ENCODE measurements at places on chromosomes 5 and 9.
A peak's percentile ranks its signal among the peaks of the same experiment; 100 is the strongest.

DNA sequence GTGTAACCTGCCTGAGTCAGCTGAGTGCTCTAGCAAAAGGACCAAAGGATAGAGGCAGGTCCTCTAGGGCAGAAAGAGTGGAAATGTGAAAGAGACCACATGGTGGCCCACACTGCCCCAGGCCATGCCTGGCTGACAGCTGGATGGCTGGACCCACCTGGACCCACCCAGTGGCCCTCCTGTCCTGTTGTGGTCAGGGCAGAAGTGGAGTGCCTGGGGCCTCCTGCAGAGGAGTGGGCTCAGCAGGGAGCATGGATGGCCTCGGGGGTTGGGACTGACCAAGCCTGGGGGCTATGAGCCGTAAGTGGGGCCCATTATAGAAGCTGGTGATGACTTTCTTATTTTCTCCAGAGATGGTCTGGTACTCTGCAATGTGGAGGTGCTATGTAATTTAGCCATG is 55.7 kb upstream of the FAM120AOS start:
- DNase-seq, result no peak

- DNase-seq, result no peak
Measured at GRCh38 chr9:683509-684021, 157.9 kb upstream of the DMRT1 start.

- DNase-seq, result no peak
Measured at GRCh38 chr5:138966236-138966985, 91.3 kb upstream of the LRRTM2 start.

- DNase-seq, result no peak
Measured at GRCh38 chr9:129867136-129868022, 32.1 kb downstream of the USP20 start.

DNA sequence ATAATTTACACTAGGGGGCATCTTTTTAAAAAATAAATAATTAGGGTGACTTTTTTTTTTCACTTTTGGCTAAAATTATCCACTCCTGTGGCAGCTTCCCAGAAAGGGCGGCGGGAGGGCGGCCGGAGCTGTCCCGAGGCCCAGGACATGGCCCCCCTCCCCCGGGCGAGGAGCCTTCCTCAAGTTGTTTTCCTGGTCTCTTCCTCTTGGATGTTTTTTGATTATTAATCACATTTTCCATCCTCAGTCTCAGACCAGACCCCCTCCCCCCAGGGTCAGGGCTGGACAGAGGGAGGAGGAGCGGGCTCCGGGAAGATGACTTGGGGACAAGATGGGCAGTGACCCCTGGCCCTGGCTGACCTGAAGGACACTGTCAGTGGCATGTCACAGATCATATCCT is 4.7 kb upstream of the CNTFR start:
- no peak for DNase-seq

DNA sequence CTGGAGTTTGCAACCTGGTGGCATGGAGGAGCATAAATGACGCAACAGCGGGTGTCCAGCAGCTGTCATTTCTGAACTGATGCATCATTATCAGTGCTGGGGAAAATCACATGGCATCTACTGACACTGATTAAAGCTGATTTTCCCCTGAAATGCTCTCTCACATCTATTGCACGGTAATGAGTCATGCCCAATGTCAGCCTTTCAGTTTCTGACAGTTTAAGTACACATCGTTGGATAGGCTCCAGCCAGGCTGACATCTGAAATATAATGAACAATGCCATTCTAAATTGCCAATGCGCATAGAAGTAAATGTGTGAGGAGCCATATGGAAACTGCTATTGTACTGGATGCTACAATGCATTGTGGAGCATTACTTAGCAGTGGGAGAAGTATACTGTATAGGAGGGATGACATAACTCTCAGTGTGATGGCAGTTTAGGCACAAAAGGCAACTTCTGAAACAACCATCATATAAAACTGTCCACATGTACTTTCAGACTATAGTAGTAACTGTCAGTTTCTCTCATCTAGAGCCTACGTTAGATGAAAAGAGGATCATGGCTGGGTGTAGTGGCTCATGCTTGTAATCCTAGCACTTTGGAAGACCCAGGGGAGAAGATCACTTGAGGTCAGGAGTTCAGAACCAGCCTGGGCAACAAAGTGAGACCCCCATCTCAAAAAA is 389.3 kb upstream of the DMAC1 start:
- no peak for DNase-seq

- no peak for DNase-seq
Measured at GRCh38 chr9:89808756-89809181, 204.0 kb downstream of the GADD45G start.

GRCh38 chr9:133968428-133968827 is 23.7 kb downstream of the VAV2 start:
- no peak for DNase-seq

- DNase-seq, result peak; percentile 27
Measured at GRCh38 chr5:96997265-96997859, 61.5 kb downstream of the LNPEP start.

GRCh38 chr5:23014825-23015224 is 161.7 kb upstream of the CDH12 start:
- no peak for DNase-seq

GRCh38 chr9:108396611-108397010 is 459.2 kb downstream of the ACTL7B start:
- no peak for DNase-seq

GRCh38 chr5:159995907-159996306 is 13.0 kb upstream of the TTC1 start:
- DNase-seq, result no peak

DNA sequence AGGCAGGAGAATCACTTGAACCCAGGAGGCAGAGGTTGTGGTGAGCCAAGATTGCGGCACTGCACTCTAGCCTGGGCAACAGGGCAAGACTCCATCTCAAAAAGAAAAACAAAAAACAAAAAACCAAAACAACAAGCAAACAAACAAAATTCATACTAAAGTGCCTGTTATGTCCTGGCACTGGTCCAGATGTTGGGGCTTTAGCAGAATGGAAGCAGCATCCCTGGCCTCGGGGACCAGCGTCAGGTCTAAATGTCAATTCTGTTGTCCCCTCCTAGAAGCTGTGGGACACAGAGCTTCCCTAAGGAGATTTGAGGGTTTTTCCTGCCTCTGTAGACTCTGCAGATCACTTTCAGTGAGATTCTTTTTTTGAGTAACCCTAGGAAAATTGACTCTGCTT is 26.2 kb downstream of the PPARGC1B start:
- no peak for DNase-seq

GRCh38 chr5:38367410-38367809 is 109.1 kb downstream of the EGFLAM start:
- no peak for DNase-seq

DNA sequence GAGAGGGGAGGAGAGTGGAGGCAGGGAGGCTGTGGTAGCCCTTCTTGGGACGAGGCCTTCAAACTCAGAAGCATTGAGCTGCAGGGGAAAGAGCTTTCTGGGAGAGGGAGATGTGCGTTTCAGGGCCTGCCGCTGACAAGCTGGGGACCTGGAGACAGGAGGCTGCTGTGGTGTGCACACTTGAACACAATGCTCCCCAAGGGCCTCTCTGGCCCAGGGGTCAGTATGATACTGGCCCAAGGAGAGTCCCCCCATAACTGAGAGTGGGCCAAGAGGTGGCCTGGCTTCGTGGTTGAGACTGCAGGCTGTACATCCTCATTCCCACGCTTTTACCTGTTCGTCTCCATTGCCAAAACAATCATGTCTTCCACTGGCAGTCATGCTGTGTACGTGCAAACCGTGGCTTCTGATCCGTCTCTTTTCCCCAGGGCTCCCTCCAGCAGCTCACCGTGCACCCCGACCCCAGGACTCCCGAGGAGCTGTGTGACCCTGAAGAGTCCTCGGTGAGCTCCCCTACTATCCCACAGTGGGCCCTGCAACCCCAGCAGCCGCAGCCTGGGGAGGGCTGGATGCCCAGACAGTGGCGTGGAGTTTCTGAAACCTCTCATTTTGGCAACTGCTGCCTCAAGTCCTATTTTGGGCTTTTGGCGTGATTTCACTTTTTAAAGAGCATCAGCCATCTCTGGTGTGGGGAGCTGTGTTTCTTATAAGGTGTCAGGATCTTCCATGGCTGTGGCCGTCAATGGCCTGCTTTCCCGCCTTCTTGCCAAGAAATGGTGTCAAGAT is 43.4 kb downstream of the COL15A1 start:
- no peak for DNase-seq

GRCh38 chr9:112754578-112754977 is 4.0 kb downstream of the SNX30 start:
- DNase-seq, result peak; percentile 64

GRCh38 chr9:88593537-88594185 is 58.7 kb downstream of the NXNL2 start:
- DNase-seq, result peak; percentile 78
